ENCODE measurements at places on chromosomes 3 and 15. TPM values are rescaled to one million over a fixed set of nuclear protein-coding genes. Genes with fewer than 3 reads are reported as not detected.
A peak's percentile ranks its signal among the peaks of the same experiment; 100 is the strongest.

GUCA1C gene
- not detected for total RNA-seq

- DNase-seq = no peak
These were observed 90.5 kb downstream of the LRRC28 start for GRCh38 chr15:99341786-99342185.

DNA sequence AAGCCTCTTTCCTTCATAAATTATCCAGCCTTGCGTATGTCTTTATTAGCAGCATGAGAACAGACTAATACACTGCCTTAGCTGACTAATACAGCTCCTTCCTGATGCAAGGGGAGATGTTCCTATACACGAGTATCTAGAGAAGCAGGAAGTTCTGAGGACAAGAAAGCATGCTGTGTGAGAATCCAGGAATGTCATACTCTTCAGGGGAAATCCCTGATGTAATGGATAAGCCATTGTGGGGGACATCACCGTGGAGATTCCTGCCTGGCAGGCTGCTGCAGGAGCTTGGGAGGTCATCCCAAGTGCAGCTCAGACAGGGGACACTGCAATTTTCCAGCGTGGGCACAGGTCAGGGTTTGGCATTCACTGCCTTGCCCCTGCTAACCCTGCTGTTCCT is 476.9 kb downstream of the NR2F2 start:
- no peak for DNase-seq

DNA sequence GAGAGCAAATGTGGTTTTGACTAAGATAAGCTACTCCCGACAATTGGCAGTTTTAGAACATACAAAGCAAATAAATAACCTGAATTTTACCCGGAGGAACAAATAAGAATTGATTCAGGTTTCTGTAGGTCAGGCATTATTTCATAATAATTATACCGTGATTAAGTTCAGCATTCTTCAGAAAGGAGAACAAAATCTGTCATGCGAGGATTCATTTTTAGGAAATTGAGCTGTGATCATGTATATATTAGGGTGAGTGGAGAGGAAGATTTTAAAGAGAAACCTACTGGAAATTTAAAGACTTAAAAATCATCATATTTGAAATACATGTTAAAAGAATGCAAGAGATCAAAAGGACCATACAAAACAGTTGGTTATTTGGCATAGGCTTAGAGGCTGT is 20.5 kb downstream of the ZNF609 start:
- DNase-seq = no peak

GRCh38 chr3:71300951-71301393 is 282.6 kb downstream of the FOXP1 start:
- DNase-seq = peak; percentile 66
